ENCODE measurements at places on chromosomes 12 and 14.

- no peak for DNase-seq
These were observed 19.1 kb downstream of the DACT1 start for GRCh38 chr14:58656671-58657411.

DNA sequence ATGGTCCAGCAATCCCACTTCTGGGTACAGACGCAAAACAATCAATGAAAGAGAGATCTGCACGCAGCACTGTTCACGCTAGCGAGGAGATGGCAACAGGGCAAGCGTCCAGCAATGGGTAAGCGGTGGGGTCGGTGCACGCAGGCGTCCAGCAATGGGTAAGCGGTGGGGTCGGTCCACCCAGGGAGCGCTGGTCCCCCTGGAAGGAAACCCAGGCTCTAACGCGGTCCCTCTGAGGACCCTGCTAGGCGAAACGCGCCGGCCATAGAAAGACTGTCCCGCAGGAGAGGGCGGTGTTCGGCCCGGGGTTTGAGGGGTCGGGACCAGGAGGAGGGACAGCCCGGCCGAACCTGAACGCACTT lies 618 bp upstream of the PGAM5 start:
- DNase-seq, result no peak

GRCh38 chr12:2387103-2387834 lies 334.5 kb downstream of the CACNA1C start:
- no peak for DNase-seq

- DNase-seq, result no peak
These were observed 8.1 kb downstream of the CIT start for GRCh38 chr12:119868992-119869391.
